Heart right ventricle (tissue), 16 donors: ENCODE measurements at places on chromosomes 5 and 9.

- peaks cover 21% of the 10 kb centered on the region for H3K36me3 ChIP-seq
- H3K27ac ChIP-seq, result peak overlapping the region; percentile 64
- no peak overlapping the region for H3K4me3 ChIP-seq
- no peak for DNase-seq
- no peaks in the 10 kb centered on the region for H3K27me3 ChIP-seq
Measured at GRCh38 chr5:134577022-134577795, 51.7 kb downstream of the JADE2 start.

DNA sequence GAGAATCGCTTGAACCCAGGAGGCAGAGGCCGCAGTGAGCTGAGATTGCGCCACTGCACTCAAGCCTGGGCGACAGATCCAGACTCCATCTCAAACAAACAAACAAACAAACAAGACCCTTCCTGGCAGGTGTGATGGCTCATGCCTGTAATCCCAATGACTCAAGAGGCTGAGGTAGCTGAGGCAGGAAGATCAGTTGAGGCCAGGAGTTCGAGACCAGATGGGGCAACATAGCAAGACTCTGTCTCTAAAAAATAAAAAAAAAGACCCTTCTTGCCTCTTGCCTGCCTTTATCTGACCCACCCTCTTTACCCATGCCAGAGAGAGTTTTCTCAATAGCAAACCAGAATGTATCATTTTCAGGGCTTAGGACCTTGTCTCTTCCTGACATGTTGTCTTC lies 8.8 kb upstream of the PANK3 start:
- H3K27ac ChIP-seq, result no peak overlapping the region
- H3K36me3 ChIP-seq, result no peaks in the 10 kb centered on the region
- no peak overlapping the region for H3K4me3 ChIP-seq
- H3K27me3 ChIP-seq, result no peaks in the 10 kb centered on the region

DNA sequence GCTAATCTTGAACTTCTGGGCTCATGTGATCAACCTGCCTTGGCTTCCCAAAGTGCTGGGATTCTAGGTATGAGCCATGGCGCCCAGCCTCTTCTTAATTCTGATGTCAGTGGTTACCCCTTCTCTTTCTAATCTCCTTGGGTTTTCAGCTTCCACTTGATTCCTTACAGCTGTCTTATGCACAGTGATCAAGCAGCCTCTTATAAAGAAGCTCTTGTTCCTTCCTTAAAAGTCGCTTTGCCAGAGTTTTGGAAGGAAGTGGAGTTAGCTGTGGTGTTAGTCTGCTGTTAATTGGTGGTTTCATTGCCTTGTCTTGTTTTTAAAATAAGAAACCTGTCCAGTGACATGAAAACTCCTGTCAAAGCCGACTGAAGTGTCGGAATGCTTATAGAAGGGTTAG lies 128.1 kb upstream of the CACNA1B start:
- H3K27me3 ChIP-seq, result no peaks in the 10 kb centered on the region
- no peak for DNase-seq
- H3K36me3 ChIP-seq, result peaks cover 88% of the 10 kb centered on the region
- no peak overlapping the region for H3K4me3 ChIP-seq

DNA sequence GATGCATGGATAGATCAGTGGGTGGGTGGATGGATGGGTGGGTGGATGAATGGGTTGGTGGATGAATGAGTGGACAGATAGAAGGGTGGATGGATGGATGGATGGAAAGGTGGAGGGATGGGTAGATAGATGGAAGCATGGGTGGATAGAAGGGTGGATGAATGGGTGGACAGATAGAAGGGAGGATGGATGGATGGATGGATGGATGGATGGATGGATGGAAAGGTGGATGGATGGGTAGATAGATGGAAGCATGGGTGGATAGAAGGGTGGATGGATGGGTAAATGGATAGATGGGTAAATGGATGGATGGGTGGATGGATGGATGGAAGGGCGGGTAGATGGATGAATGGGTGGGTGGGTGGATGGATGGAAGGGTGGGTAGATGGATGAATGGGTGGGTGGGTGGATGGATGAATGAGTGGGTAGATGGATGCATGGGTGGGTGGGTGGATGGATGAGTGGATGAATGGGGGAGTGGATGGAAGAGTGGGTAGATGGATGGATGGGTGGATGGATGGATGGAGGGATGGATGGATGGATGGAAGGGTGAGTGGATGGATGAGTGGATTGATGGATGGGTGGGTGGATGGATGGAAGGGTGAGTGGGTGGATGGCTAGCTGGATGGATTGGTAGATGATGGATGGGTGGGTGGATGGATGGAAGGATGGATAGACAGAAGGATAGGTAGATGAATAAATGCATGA lies 87.7 kb upstream of the ASS1 start:
- H3K4me3 ChIP-seq, result no peak overlapping the region
- H3K4me1 ChIP-seq, result no peaks in the 10 kb centered on the region
- DNase-seq, result no peak
- no peaks in the 10 kb centered on the region for H3K36me3 ChIP-seq

- DNase-seq, result peak; percentile 8
- H3K27me3 ChIP-seq, result no peaks in the 10 kb centered on the region
- peak overlapping the region; percentile 88 for H3K27ac ChIP-seq
- H3K4me1 ChIP-seq, result peaks cover 11% of the 10 kb centered on the region
- H3K4me3 ChIP-seq, result peak overlapping the region; percentile 78
Measured at GRCh38 chr9:107486674-107487520, 2.7 kb downstream of the KLF4 start.

DNA sequence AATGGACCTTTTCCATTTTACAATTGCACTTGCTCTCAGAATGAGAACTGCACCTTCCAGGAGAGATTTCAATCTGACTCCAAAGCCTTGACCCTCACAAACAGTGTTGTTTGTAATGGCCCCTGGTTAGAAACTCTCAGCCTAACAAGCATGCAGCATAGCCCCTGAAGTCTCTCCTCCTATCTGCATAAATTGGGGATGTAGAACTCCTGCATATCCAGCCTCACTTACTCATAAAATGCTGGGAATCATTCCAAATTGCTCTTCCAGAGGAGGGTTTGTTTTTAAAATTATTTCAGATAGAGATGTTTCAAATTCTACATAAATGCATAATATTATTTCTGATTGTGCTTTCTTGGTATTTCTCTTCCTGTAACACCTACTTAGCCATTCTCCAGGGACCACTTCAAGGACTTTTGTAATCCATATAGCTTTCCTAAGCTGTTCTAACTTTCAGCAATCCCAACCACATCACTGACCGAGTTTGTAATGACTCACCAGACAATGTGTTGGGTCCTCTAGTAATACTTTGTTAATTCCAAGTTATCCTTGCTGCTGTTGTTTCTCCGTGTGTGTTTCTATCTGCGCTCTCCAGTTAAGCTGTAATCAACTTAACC lies 143.8 kb upstream of the CCDC152 start:
- DNase-seq, result no peak
- no peaks in the 10 kb centered on the region for H3K27me3 ChIP-seq
- H3K4me1 ChIP-seq, result peaks cover 10% of the 10 kb centered on the region

DNA sequence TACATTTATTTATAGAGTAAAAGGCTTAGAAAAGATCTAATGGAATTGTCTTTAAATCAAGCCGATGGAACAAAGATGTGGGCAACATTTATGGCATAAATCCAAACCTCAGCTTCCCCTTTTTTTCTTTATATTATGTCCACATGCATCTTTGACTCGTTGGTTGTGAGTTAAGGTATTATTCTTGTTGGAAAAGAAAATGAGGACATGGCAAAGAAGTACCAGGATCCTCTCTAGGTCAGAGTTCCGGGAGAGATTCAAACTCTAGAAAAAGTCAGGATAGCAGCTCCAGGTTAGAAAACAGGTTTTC lies 508 bp upstream of the NME5 start:
- no peaks in the 10 kb centered on the region for H3K27me3 ChIP-seq
- no peak overlapping the region for H3K4me3 ChIP-seq
- no peaks in the 10 kb centered on the region for H3K4me1 ChIP-seq
- DNase-seq, result no peak

- H3K4me3 ChIP-seq, result no peak overlapping the region
- peaks cover 8% of the 10 kb centered on the region for H3K4me1 ChIP-seq
- no peak for DNase-seq
- no peak overlapping the region for H3K27ac ChIP-seq
- no peaks in the 10 kb centered on the region for H3K27me3 ChIP-seq
Measured at GRCh38 chr5:31477516-31477915, 54.4 kb downstream of the DROSHA start.

DNA sequence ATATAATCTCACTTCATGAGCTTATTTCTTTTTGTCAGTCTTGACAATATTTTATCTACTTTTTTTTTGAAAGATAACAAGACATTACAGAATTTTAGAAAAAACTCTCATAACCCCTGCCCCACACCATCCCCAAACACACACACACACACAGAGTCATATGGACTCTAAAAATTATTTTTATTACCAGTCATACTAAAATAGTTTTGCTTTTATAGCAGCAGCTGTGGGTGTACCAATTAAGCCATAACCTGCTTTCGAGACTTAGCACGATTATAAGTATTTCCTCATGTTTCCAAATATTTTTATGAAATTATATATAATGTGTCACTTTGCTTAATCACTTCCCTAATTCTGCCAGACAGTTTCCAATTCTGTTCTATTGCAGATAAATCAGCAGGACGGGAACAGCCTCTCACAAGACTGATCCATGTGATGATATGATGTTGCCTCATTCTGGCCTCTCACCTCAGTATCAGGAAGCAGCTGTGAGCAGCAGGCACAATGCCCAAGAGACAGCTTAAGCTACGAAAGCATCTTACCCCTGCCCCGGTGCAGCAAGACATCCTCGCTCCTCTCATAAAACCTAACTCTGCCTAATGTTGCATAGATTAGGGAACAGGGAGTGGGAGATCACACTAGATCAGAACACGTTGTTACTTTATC lies 7.0 kb downstream of the PDCL start:
- DNase-seq, result no peak
- no peaks in the 10 kb centered on the region for H3K36me3 ChIP-seq
- H3K27ac ChIP-seq, result peak overlapping the region; percentile 13
- no peak overlapping the region for H3K4me3 ChIP-seq
- H3K4me1 ChIP-seq, result peaks cover 45% of the 10 kb centered on the region

DNA sequence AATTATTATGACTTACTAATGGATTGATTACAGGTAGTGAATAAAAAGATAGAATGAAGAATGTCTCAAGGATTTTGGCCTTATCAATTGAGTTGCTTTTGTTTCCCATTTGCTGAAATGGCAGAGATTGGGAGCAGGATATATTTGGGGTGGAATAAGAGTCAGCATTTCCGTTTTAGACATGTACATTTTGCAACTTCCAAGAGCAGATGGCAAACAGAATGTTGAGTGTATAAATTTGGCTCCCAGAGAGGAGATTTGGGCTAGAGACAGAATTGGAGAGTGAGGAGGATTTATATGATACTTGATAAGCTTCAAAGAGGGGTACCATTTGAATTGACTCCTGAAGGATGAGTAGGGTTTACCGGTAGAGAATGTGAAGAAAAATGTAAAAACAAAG lies 437.9 kb upstream of the PAPPA start:
- H3K4me3 ChIP-seq, result no peak overlapping the region
- H3K4me1 ChIP-seq, result no peaks in the 10 kb centered on the region
- DNase-seq, result no peak
- no peaks in the 10 kb centered on the region for H3K36me3 ChIP-seq
- no peaks in the 10 kb centered on the region for H3K27me3 ChIP-seq
- no peak overlapping the region for H3K27ac ChIP-seq

DNA sequence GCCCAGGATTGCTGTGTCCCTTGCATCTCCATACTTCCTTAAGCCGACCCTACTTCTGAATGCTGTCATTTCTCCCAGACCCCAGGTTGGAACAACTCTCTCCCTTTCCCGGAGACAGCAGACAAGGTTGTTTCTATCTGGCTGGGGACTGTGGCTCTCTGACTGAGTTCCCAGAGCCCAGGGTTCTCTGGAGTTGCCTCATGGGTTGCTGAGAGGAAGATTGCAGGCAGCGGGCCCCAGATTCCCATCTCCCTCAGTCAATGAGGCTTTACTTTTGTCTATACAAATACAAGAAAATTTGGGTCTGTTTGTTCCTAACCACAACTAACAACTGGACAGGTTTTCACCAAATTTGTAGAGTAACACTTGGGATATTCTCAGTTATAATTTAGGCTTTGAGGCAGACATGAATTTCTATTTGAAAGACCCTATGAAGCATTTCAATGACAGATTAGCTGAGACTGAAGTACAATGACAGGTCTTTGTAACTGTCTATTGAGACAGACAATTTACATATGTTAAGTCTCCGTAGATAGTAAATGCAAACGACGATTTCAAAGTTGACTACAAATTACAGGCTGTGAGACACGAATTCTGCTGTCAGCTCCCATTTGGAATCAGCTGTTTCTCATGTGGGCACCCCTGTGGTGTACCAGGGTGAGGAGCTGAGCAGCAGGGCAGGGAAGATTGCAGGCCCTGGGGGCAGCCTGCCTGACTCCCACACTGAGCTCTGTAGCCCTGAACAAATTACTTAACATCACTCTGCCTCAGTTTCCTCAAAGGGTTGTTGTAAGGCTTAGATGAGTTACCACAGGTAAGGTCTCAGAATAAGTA lies 107.5 kb downstream of the ATP10B start:
- no peaks in the 10 kb centered on the region for H3K36me3 ChIP-seq
- H3K4me1 ChIP-seq, result no peaks in the 10 kb centered on the region
- no peak for DNase-seq
- no peak overlapping the region for H3K4me3 ChIP-seq
- no peak overlapping the region for H3K27ac ChIP-seq
- peaks cover 6% of the 10 kb centered on the region for H3K27me3 ChIP-seq

DNA sequence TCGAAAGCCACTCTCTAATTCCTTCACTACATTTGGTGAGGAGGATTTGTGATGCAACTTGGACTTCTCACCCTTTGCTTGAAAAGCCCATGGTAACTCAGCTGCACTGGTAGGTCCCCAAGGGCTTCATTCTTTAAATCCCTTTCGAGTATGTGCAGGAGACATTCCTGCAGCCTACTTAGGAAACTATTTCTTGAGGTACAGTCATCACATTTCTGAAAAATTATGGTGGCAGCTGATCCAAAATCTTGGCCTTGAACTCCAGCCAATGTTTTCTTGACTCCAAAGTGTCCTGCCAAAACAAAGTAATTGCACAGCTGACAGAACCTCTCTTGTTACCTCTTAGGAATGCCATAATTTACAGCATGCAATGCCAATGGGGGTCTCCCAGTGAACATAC lies 99.7 kb downstream of the NPR3 start:
- H3K4me3 ChIP-seq, result no peak overlapping the region
- DNase-seq, result no peak
- H3K36me3 ChIP-seq, result no peaks in the 10 kb centered on the region
- no peaks in the 10 kb centered on the region for H3K4me1 ChIP-seq

DNA sequence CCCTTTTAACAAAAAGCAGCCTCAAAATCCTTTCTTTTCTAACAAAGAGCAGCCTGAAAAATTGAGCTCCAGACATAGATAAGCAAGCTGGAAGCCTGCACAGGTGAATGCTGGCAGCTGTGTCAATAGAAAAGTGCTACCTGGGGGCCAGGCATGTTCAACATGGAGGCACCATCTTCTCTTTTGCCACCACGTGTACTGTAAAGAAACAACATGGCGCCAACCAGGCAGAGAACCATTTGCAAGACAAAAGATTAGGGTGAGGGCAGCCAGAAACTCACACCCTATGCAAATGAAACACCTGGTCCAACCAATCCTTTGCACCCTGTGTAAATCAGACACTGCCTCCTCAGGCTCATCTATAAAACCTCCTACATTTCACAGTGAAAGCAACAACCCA lies 96.0 kb downstream of the ACTL7B start:
- no peak for DNase-seq
- no peaks in the 10 kb centered on the region for H3K36me3 ChIP-seq
- H3K27me3 ChIP-seq, result no peaks in the 10 kb centered on the region
- H3K27ac ChIP-seq, result no peak overlapping the region
- no peaks in the 10 kb centered on the region for H3K4me1 ChIP-seq
- no peak overlapping the region for H3K4me3 ChIP-seq
